ENCODE measurements at places on chromosomes 16 and 17.

- no peak for DNase-seq
These were observed 61.9 kb downstream of the BANP start for GRCh38 chr16:88013091-88013609.

GRCh38 chr17:4566785-4567184 is 6.4 kb upstream of the GGT6 start:
- peak; percentile 31 for DNase-seq

DNA sequence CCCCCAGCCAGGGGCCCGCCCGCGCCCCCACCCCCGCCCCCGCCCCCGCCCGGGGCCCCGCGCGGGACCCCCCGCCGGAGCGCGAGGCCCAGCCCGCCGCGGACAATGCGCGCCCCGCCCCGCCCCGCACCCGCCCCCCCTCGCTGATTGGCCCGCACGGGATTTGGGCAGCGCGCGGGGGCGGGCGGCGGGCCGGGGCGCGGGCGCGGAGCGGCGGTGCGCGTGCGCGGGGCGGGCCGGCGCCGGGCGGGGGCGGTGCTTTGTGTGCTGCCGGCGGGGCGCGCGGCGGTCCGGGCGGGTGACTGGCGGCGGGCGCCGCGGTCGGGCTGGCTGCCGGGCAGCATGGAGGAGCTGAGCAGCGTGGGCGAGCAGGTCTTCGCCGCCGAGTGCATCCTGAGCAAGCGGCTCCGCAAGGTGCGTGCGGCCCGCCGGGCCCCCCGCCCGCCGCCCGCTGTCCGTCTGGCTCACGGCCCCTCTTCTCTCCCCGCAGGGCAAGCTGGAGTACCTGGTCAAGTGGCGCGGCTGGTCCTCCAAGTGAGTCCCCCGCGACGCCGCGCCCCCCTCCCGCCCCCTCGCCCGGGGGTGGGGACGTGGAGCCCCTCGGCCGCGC is at the start of gene CBX2:
TSS of gene CBX2 (plus strand) at position 255 of the 610 bp plus-strand sequence. CDS start at position 343, 88 bp downstream.
- DNase-seq, result peak; percentile 45

DNA sequence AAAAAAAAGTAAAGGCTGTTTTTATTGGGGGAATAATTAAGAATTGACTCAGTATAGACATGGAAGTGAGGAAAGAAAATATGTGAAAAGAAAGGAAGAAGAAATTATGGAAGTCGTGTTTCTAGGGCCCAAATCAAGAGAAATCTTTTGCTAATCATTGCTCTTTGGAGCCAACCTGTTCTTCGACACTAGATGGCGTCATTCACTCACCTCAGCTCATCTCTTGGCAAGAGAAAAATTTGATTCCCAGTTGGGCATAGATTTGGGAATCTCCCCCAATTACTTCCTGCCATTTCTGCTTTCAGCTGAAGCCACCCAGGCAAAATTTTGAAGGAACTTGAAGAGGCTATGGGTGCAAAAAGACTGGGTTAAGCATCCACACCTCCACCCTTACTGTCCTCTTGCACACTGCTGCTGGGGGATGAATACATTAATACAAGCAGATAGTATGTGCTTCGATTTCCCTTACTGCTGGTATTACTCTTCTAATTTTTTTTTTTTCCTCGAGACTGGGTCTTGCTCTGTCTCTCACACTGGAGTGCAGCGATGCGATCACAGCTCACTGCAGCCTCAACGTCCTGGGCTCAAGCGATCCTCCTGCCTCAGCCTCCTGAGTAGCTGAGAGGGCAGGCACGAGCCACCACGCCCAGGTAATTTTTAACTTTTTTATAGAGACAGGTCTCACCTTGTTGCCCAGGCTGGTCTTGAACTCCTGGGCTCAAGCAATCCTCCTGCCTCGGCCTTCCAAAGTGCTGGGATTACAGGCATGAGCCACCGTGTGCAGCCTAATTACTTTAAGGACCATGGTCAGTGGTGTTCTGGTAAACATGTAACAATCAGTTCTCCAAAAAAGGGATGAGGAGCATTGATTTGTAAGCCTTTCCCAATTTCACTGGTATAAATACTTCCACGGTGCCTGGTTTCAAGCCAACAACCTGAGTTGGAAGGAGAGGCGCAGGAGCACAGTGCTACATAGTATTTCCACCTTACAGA is 13.5 kb downstream of the PSMD7 start:
- peak; percentile 25 for DNase-seq

- no peak for DNase-seq
These were observed 31.4 kb upstream of the SPNS2 start for GRCh38 chr17:4467287-4467686.

GRCh38 chr17:39196808-39197291 is 619 bp downstream of the CACNB1 start:
- no peak for DNase-seq

DNA sequence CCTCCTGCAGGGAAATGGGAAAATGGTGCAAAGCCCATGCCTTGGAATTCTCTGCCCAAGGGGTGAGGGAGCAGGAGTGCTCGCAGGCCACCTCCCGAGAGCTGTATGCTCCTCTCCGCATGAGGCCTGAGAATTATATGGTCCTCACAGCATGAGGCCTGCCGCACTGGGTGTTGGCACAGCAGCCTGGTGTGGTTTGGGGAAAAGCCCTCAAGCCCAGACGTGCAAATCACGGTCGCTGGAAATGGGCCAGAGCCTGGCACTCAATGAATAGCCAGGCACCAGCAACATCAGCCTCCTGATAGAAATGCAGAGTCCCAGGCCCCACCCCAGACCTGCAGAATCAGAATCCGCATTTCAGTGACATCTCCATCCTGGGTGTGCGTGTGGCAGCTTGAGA is 156.4 kb upstream of the FOXF1 start:
- DNase-seq, result no peak

- peak; percentile 56 for DNase-seq
These were observed 22.2 kb upstream of the C17orf107 start for GRCh38 chr17:4877089-4877488.

DNA sequence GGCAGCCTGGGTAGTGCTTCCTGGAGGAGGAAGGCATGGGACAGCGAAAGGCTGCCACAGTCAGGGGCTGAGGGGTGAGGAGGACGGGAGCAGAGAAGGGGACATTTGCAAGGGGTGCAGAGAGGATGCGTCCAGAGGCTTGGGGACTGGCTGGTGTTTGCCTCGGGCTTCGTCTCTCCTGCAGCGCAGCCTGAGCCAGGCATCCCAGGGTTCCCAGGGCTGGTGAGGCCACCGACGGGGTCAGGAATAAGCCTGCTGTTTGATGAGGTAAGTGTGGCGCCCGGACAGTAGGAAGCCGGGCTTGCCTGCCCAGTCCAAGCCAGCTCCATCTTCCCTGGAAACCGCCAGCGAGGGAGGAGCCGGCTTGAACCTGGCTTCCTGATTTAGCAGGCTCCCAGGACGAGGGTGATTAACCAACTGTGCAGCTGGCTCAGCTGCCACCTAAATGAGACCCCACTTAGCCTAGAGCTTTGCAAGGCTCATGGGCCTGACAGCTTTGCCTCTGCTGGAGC is 47.8 kb downstream of the PITPNM3 start:
- no peak for DNase-seq

DNA sequence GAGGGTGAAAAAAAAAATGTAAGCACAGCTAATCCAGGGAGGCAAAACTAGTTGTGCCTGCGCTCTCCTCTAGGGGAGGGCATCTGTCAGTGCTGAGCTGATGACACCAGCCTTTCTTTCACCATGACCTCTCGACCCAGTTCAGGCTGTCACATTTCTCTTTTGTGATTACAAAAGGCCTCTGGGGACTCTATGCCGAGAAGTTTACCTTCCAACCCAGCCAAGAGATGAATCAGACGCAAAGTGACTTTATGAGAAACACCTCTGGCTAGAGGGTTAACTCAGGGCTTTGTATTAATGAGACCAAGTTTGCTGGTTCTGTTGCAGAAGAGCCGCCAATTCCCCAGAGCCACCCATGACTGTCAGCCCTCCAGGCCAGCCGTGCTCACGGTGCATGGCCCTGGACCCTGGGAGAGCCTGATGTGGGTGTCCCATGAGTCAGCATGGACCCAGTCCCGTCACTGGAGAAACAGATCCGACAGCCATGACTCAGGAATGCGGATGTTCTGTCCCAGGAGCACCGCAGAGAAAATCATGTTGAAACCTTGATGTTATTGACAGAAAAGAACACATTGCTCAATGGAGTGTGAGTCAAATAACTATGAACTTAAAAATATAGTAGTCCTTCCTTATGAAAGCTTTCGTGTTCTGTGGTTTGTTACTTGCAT is 437.2 kb downstream of the HS3ST3B1 start:
- DNase-seq, result no peak

GRCh38 chr16:81992859-81993258 is 18.4 kb downstream of the SDR42E1 start:
- DNase-seq, result no peak

DNA sequence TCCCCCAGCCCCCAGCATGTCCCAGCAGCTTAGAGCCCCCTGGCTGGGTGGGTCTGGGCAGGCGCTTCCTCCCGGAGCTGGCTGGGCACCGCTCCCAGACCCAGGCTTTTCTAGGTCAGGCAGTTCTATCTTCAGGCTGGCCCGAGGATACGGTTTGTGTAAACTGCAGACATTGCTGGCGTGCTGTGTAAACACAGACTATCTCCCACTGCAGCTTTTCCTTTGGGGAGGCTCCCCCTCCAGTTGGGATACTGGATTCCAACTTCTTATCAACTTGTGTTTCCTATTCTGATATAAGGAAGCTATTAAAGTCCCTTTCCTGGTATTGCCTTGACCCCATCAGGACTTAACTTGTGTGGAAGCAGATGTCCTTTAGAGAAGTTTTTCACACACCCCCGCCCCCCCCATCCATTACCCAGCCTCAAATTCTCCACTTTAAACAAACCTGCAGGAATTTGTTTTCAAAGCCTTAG is 18.3 kb upstream of the GNA13 start:
- DNase-seq, result no peak

DNA sequence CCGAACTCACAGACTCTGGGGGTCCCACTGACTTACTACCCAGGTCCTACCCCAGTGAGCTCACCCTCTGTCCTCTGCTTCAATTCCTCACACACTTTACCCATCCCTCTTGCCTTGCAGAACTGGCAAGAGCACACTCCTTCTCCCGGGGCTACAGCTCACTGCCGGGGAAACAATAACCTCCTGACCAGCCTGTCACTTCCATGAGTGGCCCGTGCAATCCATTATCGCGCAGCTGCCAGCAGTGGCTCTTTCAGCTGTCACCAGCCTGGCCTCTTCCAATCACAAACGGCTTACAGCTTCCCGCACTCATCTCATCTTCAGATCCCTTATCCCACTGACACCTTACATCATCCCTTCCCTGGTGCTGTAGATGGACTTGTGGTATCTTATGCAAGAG is 79.5 kb downstream of the CPPED1 start:
- no peak for DNase-seq

GRCh38 chr17:65588181-65588808 is 26.8 kb upstream of the AXIN2 start:
- DNase-seq, result no peak

DNA sequence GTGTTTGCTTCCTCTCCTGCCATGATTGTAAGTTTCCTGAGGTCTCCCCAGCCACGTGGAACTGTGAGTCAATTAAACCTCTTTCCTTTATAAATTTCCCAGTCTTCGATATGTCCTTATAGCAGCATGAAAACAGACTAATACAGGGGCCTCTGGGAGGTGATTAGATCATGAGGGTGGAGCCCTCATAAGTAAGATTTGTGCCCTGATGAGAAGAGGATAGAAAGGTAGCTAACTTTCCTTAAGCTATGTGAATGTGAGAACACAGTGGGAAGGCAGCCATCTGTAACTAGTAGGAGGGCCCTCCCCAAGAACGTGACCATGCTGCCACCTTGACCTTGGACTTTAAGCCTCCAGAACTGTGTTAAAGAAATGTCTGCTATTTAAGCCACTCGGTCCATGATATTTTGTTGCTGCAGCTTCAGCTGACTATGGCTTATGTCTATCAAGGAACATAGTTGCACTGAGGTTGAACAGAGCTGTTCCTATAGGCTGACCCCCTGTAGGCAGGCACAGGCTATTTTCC is 30.7 kb downstream of the WWOX start:
- DNase-seq, result no peak

GRCh38 chr16:59249011-59249410 is 514.9 kb upstream of the GOT2 start:
- no peak for DNase-seq

- DNase-seq, result no peak
These were observed 141.2 kb downstream of the AATF start for GRCh38 chr17:37089956-37090355.

DNA sequence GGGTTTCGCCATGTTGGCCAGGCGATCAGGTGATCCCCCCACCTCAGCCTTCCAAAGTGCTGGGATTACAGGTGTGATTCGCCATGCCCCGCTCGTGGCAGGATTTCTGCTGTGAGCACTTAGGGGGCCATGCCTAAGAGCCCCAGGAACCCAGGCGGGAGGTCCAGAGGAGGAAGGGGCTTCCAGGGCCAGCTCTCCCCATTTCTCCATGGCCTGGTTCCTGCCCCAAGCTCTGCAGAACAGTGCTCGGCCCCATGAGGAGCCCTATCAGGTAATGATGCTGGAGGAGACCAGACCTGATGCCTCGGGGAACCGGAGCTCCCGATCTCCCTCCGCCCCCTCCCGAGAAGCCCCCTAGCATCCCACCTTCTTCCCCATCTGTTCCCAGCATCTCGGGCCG is 53.6 kb downstream of the RMI2 start:
- DNase-seq, result no peak

- DNase-seq, result no peak
These were observed 874 bp downstream of the WWP2 start for GRCh38 chr16:69762814-69763598.

GRCh38 chr16:61763991-61764390 is 272.2 kb downstream of the CDH8 start:
- no peak for DNase-seq

DNA sequence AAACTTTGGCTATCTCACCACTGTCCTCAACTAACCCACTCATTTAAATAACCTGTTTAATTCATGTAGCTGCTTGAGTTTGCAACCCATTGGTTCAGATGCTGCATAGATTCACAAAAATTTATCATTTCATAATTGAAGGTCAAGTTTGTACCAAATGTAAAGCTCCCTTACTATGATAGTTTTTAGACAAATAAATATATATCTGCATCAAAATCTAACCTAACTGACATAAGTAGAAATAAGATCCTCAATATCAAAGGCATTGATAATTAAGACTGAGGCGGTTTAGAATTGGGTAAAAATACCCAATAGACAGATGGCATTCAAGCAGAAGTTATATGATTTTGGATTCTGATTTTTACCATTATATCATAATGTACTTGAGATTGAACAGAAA is 132.9 kb upstream of the NACA2 start:
- no peak for DNase-seq

GRCh38 chr17:65783845-65784334 is 222.4 kb upstream of the AXIN2 start:
- no peak for DNase-seq

DNA sequence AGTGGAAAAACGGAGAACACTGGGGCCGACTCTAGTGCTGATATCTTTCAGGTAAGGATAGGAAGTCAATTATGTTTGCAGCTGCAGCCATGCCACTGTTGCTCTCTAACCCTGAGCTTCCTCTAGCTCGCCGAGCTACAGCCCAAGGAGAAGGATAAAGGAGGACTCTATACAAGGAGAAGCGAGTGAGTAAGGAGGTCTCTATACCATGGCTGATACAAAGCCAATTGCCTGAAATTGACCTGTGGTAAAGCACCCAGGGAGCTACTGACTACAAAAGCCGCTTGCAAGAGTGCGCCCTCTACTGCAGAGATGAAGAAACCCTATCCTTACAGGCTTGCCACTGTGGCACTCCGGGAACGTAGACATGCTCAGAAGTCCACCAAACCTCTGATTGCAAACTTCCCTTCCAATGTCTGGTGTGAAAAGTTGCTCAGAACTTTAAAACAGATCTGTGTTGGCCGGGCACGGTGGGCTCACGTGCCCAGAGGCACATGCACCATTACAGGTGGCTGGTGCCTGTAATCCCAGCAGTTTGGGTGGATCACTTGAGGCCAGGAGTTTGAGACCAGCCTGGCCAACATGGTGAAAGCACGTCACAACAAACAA is 10.8 kb upstream of the SLC46A1 start:
- no peak for DNase-seq

Measured in hippocampal formation (tissue), 2 donors.